ENCODE measurements at places on chromosomes 5 and 9. TPM values are rescaled to one million over a fixed set of nuclear protein-coding genes. Genes with fewer than 3 reads are reported as not detected.

Gene HTR4
- not detected for total RNA-seq

Gene EGFLAM
- 1.1 TPM for total RNA-seq

Gene TTLL11
- total RNA-seq = 2.0 TPM

Gene C5orf63
- total RNA-seq = 0.72 TPM

Gene TMEM174
- total RNA-seq = not detected

DNA sequence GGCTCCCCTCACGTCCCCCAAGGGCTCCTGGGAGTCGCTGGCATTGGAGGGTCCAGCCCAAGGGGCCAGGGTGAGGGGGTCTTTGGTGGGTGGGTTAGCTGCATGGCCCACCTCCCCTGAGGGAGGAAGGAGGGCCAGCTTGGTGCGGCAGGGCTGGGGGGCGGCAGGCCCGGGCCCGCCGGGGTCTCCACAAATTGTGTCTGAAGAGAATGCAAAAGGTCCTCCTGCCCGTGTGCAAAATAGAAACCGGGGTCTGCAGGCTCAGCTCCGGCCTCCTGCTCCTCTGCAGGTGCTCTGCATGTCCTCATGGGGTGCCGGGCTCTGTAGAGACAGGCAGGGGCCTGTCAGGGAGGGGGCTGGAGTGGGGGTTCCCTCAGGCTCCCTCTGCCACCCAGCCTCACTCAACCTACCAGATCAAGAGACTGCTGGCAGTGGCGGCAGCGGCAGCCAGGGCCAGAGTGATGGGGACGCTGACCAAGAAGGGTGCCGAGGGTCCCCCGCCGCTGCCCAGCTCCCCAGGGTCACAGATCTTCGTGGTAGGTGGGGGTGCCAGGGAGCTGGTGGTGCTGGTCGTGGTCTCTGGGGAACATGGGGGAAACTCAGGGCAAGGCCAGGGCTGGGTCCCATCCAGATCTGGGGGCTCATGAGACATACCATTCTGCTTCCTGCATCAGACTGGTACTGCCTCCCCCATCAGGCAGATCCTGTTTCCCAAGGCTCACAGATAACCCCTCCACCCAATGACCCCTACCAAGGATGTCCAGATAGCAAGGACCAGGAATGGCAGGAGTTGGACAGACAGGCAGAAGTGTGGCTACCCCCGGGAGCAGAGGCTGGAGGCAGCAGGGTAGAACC is 29.2 kb upstream of the ENHO start:
- no peaks in the 10 kb centered on the region for H3K4me1 ChIP-seq
- peaks cover 59% of the 10 kb centered on the region for H3K27me3 ChIP-seq
- H3K36me3 ChIP-seq = no peaks in the 10 kb centered on the region
- H3K27ac ChIP-seq = no peak overlapping the region
- DNase-seq = no peak

- DNase-seq = no peak
- H3K36me3 ChIP-seq = no peaks in the 10 kb centered on the region
- no peak overlapping the region for H3K4me3 ChIP-seq
Observed at GRCh38 chr9:124198948-124199347, 58.8 kb upstream of the NEK6 start.

DNA sequence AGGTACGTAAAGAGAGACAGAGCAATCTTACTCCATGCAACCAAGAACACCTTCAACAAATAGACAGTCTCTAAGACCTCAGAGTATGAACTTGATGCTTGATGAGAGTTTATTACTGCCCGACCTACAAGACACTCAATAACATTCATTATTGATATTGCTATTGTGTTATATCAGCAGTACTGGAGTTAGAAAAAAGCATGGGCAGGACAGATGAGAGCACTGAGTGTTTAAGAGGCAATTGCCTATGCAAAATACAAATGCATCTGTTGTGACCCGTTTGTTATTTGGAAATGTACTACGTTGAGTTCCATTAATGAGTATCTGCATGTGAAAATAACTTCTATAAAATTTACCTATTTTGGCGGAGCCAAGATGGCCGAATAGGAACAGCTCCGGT is 8.1 kb upstream of the MARCOL start:
- H3K36me3 ChIP-seq = no peaks in the 10 kb centered on the region
- H3K4me1 ChIP-seq = no peaks in the 10 kb centered on the region
- H3K27ac ChIP-seq = no peak overlapping the region
- H3K27me3 ChIP-seq = no peaks in the 10 kb centered on the region

- H3K36me3 ChIP-seq = peaks cover 46% of the 10 kb centered on the region
- no peaks in the 10 kb centered on the region for H3K27me3 ChIP-seq
- H3K4me3 ChIP-seq = no peak overlapping the region
- no peak overlapping the region for H3K27ac ChIP-seq
- H3K4me1 ChIP-seq = peaks cover 30% of the 10 kb centered on the region
- no peak for DNase-seq
Observed at GRCh38 chr5:1512541-1513291, 11.0 kb downstream of the LPCAT1 start.

GRCh38 chr5:115351356-115352195 is 55.1 kb upstream of the CCDC112 start:
- H3K4me1 ChIP-seq = peaks cover 5% of the 10 kb centered on the region
- no peaks in the 10 kb centered on the region for H3K36me3 ChIP-seq
- no peak overlapping the region for H3K4me3 ChIP-seq
- H3K27ac ChIP-seq = no peak overlapping the region
- DNase-seq = peak; percentile 73
- H3K27me3 ChIP-seq = no peaks in the 10 kb centered on the region

GRCh38 chr9:6272229-6272598 is 56.0 kb upstream of the TPD52L3 start:
- no peak overlapping the region for H3K27ac ChIP-seq
- peaks cover 4% of the 10 kb centered on the region for H3K4me1 ChIP-seq
- DNase-seq = peak; percentile 93
- peaks cover 18% of the 10 kb centered on the region for H3K27me3 ChIP-seq

- H3K4me1 ChIP-seq = peaks cover 26% of the 10 kb centered on the region
- no peaks in the 10 kb centered on the region for H3K27me3 ChIP-seq
- H3K36me3 ChIP-seq = no peaks in the 10 kb centered on the region
- DNase-seq = peak; percentile 74
Observed at GRCh38 chr9:88781628-88782391, 209.5 kb upstream of the S1PR3 start.

DNA sequence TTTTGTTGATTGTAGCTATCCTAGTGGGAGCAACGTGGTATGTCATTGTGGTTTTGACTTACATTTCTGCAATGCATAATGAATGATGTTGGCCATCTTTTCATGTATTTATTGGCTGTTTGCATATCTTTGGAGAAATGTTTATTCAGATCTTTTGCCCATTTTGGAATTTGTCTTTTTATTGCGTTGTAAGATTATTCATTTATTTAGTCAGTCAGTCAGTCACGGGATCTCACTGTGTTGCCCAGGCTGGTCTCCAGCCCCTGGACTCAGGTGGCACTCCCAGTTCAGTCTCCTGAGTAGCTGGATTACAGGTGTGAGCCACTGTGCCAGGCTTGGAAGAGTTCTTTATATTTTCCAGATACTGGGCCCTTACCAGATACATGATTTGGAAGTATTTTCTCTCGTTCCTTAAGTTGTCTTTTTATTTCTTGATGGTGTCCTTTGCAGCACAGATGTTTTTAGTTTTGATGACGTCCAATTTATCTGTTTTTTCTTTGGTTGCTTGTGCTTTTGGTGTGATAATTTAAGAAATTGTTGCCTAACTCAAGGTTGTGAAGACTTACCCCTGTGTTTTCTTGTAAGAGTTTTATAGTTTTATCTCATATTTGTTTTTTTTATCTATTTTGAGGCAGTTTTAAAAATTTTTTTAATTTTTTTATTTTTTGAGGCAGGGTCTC is 67.1 kb downstream of the EHMT1 start:
- H3K27me3 ChIP-seq = no peaks in the 10 kb centered on the region
- H3K27ac ChIP-seq = peak overlapping the region; percentile 71
- H3K4me1 ChIP-seq = peaks cover 11% of the 10 kb centered on the region
- DNase-seq = peak; percentile 90

GRCh38 chr9:96423985-96424336 is 5.8 kb upstream of the ZNF367 start:
- no peaks in the 10 kb centered on the region for H3K27me3 ChIP-seq
- DNase-seq = no peak
- H3K4me3 ChIP-seq = no peak overlapping the region
- H3K4me1 ChIP-seq = peaks cover 5% of the 10 kb centered on the region

DNA sequence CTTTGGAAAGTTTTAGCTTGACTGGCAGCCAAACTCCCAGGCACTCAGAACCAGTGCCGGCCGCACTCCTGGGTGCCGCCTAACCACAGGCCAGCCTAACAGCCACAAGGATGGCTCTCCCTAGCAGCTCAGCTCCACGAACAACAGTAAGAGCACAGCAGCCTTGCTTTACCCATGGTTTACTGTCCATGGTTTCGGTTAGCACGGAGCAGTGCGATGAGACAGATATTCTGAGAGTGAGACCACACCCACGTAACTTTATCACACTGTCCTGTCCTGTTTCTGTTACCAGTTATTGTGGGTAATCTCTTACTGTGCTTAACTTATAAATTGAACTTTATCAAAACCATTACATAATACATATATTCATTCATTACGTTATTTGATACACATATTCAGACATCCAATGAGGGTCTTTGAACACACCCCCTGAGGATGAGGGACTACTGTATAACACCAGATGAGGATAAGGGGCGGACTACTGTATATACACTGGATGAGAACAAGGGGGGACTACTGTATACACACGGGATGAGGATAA is 12.4 kb downstream of the CLPTM1L start:
- DNase-seq = no peak
- H3K4me1 ChIP-seq = no peaks in the 10 kb centered on the region
- H3K4me3 ChIP-seq = no peak overlapping the region
- H3K27ac ChIP-seq = no peak overlapping the region
- H3K36me3 ChIP-seq = peaks cover 68% of the 10 kb centered on the region

GRCh38 chr9:14321517-14322130 is 7.7 kb upstream of the NFIB start:
- no peak overlapping the region for H3K27ac ChIP-seq
- DNase-seq = no peak
- H3K4me1 ChIP-seq = peaks cover 4% of the 10 kb centered on the region

GRCh38 chr9:21656776-21657674 is 145.4 kb upstream of the MTAP start:
- no peaks in the 10 kb centered on the region for H3K27me3 ChIP-seq
- peaks cover 8% of the 10 kb centered on the region for H3K4me1 ChIP-seq
- no peaks in the 10 kb centered on the region for H3K36me3 ChIP-seq
- peak; percentile 87 for DNase-seq
- H3K4me3 ChIP-seq = peak overlapping the region; percentile 2

GRCh38 chr5:75043633-75044264 is 8.6 kb downstream of the GCNT4 start:
- peaks cover 9% of the 10 kb centered on the region for H3K36me3 ChIP-seq
- H3K4me3 ChIP-seq = no peak overlapping the region
- peaks cover 9% of the 10 kb centered on the region for H3K4me1 ChIP-seq

DNA sequence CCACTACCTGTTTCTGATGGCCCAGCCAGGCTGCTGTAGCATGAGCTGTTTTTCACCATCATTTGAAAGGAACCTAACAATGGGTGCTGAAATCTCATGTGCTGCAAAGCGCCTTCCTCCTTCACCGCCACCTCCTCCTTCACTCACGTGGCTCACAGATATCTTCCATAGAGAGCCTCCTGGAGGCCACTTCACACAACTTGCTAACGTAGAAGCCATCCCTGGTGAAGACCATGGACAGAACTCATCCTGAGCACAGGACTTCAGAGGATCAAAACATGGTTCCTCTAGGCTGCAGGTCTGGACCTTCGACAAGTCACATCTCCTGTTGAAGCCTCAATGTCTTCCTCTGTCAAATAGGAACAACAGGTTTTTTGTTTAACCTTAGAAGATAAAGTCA is 155.5 kb upstream of the RAD23B start:
- DNase-seq = no peak
- H3K36me3 ChIP-seq = no peaks in the 10 kb centered on the region
- H3K27ac ChIP-seq = no peak overlapping the region
- H3K4me3 ChIP-seq = no peak overlapping the region
- H3K4me1 ChIP-seq = no peaks in the 10 kb centered on the region

DNA sequence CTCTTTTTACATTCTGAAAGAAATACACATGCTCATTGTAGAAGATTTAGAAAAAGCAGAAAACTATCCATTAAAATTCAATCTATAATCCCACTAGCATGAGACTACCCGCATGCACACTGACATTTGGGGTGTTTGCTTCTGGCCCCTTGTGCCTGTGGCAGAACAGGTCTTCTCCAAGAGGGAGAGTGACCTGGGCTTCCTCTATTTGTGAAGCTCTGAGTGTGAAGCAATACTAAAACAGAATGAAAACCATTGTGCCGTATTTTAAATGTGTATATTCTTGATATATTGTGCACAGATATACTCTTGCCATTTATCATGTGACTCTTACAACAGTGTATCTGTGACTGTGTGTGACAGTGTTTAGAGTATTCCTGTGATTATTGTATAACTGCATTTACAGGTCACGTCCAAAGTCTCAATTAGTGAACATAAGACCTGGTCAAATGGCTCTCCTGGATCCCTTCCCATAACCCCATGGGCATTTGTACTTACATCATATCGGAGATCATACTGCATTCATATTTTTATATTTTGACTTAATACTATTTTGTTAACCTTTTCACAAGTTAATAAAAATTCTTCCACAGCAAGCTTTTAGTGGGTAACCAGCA is 14.7 kb upstream of the CPEB4 start:
- no peak overlapping the region for H3K27ac ChIP-seq
- 0 out of 2 replicates have a peak, but pooled peaks cover 1% of the 10 kb centered on the region for H3K4me1 ChIP-seq
- DNase-seq = no peak
- H3K36me3 ChIP-seq = no peaks in the 10 kb centered on the region
- no peak overlapping the region for H3K4me3 ChIP-seq
- H3K27me3 ChIP-seq = no peaks in the 10 kb centered on the region

DNA sequence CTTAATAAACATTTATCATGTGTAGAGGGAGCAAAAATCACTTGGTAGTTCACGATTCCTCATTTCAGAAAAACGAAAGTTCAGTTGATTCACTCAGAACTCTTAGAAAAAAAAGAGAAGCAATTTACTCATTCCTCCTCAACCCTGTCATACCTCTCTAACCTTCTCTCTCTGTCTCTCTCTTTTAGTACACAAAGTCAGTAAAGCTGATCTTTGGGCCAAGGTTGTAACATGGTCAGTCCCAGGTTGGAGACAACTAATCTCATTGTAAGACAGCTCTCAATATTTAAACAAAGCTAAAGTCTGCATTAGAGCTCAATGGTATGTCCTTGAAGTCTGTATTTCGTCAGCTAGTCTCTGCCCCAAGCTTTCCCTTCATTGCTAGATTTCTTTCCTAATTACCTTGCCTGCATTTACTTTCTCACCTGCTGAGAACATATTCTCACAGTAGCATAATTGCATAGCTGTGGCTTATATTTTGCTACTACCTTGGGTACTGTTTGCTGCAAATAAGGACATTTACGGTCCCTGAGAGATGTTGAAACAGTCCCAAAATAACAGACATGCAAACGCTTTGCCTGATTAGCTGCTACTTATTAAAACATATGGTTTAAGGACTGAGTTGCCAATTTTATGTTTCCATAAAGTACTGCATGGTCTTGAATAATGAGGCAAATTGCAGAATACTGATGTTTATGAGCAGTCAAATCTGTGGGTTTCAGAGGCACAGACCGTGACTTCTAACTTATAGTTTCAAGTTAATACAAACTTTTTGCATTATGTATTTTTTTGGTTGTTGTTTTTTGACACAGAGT is 138.3 kb downstream of the GPBP1 start:
- peaks cover 14% of the 10 kb centered on the region for H3K4me1 ChIP-seq
- H3K4me3 ChIP-seq = no peak overlapping the region
- no peak for DNase-seq
- H3K27me3 ChIP-seq = no peaks in the 10 kb centered on the region

- H3K27me3 ChIP-seq = no peaks in the 10 kb centered on the region
- no peak for DNase-seq
- H3K36me3 ChIP-seq = peaks cover 23% of the 10 kb centered on the region
- peak overlapping the region; percentile 82 for H3K4me3 ChIP-seq
- H3K4me1 ChIP-seq = peaks cover 24% of the 10 kb centered on the region
Observed at GRCh38 chr9:137458194-137459151, 661 bp downstream of the NSMF start.

- no peaks in the 10 kb centered on the region for H3K36me3 ChIP-seq
- H3K27ac ChIP-seq = no peak overlapping the region
- no peak overlapping the region for H3K4me3 ChIP-seq
- no peaks in the 10 kb centered on the region for H3K4me1 ChIP-seq
- no peak for DNase-seq
Observed at GRCh38 chr9:7286101-7286500, 513.5 kb downstream of the DMAC1 start.
